Activated CD4-positive, alpha-beta T cell treated with anti-CD3 and anti-CD28 coated beads, Interleukin-2, amount 10 ng/mL, durations not matched to agents 24 days and 14 days (primary cell): ENCODE measurements at places on chromosomes 2 and 18.
A peak's percentile ranks its signal among the peaks of the same experiment; 100 is the strongest.

DNA sequence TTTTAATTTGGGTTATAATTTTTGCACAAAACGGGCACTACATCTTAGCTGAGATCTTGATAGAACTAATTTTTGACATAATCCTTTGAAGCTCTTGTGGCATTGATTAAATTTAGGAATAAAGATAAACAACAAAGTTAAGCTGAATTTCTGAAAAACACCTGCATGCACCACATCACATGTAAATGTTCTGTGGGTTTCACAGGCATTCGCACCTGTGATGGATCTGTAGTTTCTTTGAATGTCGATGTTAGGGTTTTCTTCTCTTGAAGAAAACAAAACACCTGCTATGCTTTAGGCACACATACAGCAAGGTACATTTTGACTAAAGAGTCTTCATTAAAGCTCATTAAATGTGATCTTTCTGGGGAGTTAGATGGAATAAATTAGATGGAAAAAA, 60.3 kb downstream of the RPIA start:
- DNase-seq: peak; percentile 38

- DNase-seq: no peak
These were observed 187.0 kb upstream of the COL3A1 start for GRCh38 chr2:188787021-188787657.

DNA sequence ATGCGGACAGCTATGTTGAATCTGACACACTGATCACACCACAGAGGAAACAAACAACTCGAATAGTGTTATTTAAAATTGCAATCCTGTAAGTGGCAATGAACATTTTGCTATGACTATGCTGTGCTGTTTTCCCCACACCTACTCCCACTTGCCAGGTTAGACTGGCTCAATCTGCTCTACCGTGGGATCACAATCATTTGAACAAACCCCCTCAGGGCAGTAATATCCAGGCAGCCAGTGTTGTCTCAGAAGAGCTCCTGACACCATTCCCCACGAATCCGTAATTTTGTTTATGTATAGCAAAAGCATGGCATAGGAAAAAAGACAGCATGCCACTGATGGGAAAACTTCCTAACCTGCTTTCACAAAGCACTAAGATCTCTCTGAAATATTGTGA, 284.3 kb downstream of the ERBB4 start:
- no peak for DNase-seq

DNA sequence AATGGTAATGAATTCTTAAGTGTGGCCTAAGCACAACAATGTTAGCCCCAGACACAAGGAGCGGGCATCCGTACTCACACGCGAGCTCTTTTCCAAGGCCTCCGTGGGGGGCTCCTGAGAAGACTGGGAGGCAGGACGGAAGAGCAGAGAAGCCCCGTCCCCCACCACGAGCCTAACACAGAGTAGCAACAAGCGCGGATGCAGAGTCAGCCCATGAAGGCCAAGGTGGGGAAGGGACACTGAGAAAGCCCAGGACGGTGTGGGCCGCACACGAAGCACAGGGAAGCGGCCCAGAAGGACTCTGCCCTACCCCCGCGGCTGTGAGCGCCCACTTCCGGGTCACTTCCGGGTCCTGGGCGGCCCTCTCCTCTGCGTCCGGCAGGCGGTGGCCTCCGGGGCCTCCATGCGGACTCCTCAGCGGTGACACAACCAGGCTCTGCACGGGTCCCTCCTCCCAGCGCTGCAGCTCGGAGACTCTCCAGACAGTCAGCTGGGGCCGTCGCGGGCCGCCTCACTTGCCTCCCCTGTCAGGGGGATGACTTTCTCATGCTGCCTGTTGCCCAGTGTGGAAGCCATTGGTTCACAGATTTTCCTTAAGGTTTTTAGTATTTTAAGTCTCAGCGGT, 151.5 kb downstream of the MTCL1 start:
- DNase-seq: no peak

DNA sequence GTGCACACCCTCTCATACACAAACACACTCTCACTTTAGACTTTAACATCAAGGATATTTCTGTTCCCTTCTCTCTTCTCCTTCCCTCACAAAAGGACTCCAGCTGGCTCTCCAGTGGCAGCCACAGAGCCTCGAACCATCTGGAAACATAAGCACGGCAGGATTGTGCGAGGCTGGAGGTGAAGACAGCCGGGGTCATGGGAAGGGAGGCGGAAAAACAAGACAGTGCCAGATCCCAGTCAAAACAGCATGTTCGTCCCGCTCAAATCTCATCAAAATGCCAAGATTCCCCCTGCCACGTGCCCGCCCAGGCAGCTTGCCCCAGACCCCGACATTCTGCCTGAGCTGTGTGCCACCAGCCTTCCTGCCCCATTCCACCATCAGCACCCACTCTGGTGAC, 180.3 kb downstream of the ZBTB7C start:
- no peak for DNase-seq

- no peak for DNase-seq
These were observed 394.2 kb downstream of the IRS1 start for GRCh38 chr2:226405465-226405864.

DNA sequence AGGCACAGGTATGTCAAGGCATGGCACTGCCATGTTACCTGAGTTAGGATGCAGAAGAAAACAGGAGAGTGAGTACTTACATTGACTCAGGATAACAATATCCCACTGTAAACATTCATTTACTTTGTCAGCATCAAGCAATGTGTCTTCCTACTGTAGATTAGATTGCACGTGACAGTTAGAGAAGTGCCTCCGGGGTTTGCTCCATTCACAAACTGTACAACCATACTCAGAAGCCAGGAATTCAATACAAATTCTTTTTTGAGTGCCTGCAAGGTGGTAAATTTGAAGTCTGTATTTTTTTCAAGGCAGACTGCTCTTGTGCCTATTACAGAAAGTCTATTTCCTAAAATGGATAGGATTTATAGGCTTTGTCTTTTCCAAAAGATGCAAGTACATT, 34.1 kb downstream of the CDCA7 start:
- no peak for DNase-seq

- DNase-seq: no peak
These were observed 294.3 kb upstream of the MEX3C start for GRCh38 chr18:51491678-51492372.

DNA sequence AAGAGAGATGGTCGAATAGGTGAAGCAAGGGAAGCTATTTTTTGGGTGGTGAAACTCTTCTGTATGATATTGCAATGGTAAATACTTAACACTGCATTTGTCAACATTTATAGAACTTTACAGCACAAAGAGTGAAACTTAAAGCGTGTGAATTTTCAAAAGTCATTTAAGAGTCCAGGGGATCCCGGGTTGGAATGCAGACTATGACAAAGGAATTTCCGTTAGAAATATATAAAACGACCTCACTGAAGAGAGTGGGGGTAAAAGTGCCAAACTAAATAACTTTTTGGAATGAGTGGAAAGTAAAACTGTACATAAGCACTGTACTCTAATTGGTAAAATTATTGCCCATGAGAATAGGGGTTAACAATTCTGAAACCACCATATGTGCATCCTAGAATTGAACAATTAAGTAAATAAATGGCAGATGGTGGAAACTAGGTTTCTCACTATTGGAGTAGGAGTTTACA, 191.0 kb upstream of the FN1 start:
- DNase-seq: peak; percentile 31

- no peak for DNase-seq
These were observed 113.1 kb downstream of the PDCL3 start for GRCh38 chr2:100675855-100676254.

DNA sequence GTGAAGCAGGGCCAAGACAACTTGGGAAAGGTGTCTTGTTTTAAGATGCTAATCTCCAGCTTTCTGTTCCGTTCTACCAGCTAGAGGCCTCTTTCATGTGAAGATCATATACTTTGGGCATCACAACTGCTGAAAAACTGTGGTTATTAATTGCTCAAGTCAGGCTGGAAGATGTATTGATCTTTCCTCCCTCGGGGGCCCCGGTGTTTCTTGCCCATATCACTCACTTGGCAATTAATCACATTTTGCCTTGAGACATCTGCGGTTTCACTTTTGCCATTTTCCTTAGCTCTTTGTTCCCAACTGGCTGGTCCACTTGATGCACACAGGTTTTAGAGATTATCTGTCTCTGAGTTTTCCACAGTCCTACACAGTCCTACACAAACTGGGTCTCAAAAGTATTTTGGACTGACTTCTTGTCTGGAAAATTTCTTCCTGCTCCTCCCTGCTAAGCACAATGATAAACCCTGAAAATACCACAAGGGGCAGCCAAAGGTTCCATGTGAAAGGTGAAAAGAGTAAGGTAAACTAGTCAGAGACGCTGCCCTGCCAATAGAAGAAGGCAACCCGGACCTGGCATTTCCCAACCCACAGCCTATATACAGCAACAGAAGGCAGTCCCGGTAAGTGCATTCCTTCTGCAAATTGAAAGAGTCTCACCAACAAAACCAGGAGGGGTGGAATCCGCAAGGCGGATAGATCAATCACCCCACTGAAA, 181.0 kb downstream of the AFF3 start:
- DNase-seq: no peak

- DNase-seq: no peak
These were observed 582.1 kb upstream of the SETBP1 start for GRCh38 chr18:44098551-44099098.

DNA sequence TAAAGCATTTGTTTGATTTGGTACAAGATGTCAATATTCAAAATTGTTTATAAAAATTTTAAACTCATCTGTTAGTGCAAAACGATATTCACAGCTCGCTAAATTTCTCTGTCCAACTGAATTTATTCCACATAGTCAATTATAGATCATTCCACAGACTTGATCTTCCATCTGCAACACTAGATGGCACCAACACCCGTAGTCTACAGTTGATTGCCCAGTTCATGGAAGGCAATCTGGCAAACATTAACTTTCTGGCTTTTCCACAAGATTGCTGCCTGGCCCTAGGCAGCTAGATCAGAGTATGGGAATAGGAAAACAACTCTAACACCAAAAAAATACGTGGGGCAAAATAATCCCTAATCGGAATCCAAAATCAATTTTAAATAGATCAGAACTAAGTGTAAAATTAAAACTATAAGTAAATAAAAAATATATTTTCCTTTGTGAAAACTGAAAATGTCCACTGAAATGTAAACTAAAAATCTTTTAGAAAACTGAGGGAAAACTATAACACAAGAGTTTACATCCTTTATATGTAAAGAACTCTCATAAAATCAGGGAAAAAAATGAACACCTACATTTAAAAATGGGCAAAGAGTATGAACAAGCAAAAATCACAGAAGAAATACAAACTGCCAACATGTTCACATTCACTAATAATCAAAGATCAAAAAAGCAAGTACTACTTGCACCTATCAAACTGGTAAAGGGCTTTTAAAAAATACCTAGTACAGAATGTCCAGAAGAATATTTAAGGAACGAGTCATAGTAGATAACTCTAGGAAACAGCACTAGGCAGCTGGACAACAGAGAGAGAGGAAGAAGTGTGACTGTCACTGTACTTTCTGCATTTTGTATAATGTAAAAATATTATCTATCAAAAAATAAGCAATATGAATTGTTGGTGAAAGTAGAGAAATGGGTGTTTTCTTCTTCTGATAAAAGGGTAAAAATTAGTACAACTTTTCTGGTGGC, 35.0 kb downstream of the RTN4 start:
- DNase-seq: peak; percentile 81

GRCh38 chr2:108244667-108245414, 5.1 kb downstream of the SULT1C3 start:
- peak; percentile 17 for DNase-seq

- no peak for DNase-seq
These were observed 300.0 kb upstream of the HDAC4 start for GRCh38 chr2:239700686-239701345.

DNA sequence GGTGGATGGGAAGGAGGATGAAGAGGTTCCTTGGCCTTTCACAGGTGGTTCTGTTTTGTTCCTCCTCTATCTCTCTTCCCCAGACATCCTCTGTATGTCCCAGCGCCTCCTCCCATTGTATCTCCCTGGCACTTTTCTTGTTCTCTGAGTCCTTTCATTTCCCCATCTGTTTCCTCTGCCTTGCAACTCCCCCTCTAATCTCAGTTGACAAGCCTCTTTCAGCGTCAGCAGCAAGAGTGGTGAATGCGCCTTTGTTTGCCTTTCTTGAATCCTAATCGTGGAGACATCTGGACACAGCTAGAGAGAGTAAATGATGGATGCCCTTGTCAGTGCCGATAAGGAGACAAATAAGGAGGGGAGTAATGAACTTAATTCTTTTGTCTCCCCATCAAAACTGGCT, 167.0 kb downstream of the NDUFA10 start:
- no peak for DNase-seq

DNA sequence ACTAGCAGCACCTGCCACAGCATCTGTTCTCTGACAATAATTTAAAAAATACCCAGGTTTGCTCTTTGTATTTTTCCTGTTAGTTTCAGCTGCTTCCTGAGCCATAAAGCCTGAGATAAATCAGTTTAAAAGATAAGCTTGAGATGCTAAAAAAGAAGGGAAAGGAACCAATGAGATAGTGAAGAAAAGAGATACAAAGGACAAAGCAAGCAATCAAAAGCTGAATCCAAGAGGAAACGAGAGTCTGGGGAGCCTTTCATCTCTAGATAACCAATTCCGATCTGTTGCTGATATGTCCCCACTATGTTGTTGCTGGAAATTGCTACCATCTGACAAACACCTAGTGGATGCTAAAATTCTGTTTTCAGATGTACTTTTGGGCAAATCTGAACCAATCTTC, 201.4 kb downstream of the RBM43 start:
- no peak for DNase-seq

- no peak for DNase-seq
These were observed 262.4 kb downstream of the SS18 start for GRCh38 chr18:25827961-25828561.

GRCh38 chr2:66387016-66387753, 47.7 kb upstream of the MEIS1 start:
- DNase-seq: no peak
